ENCODE measurements at places on chromosomes 7 and 10.

DNA sequence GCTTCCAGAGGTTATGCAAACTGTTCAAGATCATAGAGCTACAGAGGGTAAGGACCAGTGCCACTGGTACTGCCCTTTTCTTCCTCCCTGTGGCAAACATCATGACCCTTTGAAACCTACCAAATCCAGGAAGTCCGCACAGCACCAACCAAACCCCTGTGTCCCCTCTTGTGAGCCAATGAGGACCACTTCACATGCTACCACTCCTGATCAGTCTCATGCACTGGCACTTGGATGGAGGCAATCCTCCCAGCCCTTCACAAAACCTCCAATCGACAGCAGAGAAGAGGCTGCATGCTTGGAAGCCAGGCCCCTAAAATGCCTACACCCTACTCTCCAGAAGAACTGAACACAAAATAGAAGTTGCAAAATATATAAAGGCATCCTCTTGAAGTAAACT lies 248.0 kb downstream of the TNS3 start:
- DNase-seq, result no peak

- no peak for DNase-seq
Measured at GRCh38 chr10:86374664-86375063, 8.1 kb upstream of the GRID1 start.

DNA sequence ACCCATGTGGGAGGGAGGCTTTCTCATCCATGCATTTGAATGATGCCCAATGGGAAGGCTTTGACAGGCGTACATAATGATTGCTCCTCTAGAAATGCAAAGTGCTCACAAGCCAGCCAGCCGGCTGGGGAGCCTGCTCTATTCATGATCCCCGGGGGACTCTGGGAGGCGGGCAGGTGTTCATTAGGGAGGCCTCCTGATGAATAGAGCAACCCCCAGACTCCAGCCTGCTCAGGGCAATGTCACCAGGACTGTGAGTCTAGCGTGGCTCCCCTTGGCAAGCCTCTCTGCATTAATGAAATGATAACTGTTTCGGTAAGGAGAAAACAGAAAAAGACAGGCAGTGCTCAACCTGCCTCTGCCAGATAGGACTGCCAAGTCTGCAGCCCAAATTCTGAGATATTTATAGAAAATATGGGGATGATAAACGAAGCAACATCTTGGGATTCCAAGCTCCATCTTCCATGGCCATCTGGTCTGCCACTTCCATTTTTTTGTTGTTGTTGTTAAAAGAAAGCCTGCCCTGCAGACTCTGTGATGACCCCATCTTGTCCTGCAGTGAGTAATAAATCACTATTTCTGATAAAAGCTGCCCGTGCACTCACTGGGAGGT lies 236.4 kb downstream of the PRPF18 start:
- no peak for DNase-seq

DNA sequence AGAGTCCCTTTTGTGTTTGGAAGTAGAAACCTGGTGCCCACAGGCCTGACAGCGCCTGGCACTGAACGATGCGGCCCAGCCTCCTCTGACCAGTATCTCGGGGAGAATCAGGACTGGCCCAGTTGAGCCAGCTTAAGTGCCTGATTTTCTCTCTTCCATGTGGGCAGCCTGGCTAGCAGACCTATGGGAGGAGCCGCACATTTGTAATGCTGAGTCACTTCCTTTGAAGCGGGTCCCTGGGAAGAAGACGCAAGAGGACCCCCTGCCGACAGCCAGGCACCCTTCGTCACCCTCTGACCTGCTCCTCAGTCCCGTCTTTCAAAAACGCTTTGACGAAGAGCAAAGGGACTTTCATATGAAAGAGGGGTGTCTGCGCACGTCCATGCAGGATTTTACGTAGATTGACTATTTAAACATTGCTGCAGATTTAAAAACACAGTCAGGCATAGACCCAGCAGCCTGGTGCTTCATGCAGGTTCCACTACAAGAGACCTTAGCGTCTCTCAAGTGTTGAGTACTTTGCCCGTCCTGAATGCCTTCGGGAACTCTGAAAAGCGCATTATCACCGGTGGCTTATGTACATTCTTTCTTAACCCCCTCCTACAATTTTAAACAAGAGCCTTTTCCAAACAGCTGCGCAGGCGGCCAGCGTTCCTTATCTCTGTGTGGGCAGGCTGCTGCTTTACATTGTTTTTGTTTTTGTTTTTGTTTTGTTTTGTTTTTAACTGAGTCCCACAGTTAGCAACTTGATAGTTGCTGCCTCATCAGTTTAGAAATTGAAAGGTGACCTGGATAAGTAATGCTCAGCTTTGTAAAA lies 36.5 kb upstream of the AP5Z1 start:
- no peak for DNase-seq

DNA sequence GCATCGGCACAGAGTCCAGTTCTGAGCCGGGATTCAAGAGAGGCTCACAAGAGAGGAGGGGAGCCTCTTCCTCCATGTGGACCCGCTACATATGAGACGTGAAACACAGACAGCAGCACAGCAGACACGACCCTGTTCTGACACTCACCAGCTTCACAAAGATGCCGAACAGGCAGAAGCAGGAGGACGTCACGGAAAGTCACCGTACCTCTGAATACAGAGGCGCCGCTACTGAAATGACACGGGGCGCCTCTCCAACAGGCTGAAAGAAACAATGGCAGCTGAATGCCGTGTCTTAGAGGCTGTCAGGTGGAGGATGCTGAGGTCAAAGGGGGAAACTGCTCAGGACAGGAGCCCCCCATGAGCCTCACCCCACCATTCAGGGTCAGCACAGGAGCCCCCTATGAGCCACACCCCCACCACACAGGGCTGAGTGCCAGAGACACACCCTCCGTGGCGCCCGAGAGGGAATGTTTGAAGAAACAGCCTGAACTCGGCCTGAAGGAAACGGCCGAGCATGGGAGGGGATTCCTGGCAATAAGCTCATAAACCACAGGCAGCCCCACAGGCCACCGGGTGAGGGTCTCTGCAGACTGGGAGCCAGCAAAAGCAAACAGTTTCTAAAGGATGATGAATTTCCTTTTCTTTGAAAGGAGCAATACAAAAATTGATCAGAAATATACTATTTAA lies 510.3 kb downstream of the PTPRN2 start:
- DNase-seq, result no peak

- DNase-seq, result no peak
Measured at GRCh38 chr10:44464503-44464902, 79.6 kb upstream of the CXCL12 start.

DNA sequence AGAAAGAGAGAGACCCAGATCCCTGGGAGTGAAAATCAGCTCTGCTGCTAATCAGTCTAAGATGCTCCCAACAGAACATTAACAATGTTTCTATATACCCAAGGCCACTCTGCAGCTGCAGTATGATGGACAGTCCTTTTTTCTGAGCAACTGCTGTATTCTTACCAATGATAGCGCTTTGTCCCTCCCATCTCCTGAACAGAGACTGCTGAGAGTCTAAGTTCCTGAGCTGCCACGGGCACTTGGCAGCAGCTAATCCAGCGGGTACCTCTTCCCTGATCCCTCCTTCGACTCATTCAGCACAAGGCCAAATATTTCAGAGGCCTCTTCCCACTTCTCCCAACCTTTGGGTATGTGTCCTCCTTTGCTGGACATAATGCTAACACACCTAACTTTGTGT lies 7.7 kb downstream of the CPVL start:
- no peak for DNase-seq

DNA sequence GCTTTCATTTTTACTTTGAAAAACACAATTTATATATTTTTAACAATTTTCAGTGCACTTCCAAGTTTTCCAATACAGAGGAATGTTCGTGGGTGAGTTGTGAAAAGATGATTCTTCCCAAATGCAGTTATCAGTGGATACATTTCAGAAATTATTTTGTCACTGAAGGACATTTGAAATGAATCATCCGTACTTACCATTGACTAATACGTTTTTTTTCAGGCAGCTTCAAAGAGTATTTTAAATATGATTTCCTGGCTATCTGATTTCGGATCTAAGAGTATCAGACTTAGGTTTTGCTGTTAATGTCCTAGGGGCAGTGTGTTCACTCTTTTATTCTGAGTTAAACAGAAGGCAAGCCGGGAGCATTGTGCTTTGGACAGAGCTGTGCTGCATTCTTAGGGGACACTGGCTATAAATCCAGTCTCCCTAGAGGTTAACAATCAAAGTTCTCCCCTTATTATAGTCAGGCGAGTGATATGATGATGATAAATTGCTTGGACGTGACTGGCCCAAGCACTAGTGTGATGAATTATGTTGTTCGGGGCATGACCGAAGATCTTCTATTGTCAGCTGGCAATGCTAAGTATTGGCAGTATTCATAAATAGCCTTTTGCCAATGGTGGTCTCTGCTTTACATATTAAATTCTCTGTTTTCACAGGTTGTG lies 4.5 kb downstream of the PTER start:
- no peak for DNase-seq

- no peak for DNase-seq
Measured at GRCh38 chr10:24444337-24444736, 235.4 kb downstream of the KIAA1217 start.

DNA sequence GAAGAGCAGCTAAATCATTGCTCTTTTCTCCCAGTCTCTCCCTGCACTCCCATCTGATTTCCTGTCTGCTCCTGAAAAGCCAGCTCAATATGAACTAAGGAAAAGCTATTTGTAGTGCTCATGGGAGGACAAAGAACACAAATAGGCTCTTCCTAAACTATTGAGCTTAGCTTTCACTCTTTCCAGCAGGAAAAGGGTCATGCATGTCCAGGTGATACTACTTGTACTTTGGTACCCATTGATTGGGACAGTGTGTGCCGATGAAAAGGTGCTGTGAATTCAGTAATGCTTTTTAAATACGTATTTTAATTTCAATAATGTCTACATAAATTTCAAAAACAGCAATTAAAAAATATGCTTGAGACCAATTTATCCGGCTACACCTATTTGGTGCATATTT lies 37.5 kb upstream of the ATXN7L1 start:
- no peak for DNase-seq

DNA sequence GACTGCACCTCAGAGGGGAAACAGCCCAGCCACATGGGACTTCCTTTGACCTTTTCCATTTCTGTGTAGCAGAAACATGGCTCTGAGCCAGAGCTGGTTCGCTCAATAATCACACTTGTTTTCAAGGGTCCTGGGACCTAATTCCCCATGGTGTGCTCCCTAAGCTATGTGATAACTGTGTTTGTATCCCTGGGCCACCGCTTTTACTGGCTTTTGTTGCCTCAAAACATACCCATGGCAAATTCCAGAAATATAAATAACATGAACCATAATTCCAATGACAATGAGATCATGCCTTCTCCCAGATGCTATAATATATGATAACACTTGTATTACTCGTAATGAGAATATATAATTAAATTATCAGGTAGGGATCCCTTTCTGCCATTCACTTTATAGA lies 196.4 kb downstream of the GFRA1 start:
- DNase-seq, result no peak

- no peak for DNase-seq
Measured at GRCh38 chr10:74910976-74911350, 84.6 kb downstream of the KAT6B start.

DNA sequence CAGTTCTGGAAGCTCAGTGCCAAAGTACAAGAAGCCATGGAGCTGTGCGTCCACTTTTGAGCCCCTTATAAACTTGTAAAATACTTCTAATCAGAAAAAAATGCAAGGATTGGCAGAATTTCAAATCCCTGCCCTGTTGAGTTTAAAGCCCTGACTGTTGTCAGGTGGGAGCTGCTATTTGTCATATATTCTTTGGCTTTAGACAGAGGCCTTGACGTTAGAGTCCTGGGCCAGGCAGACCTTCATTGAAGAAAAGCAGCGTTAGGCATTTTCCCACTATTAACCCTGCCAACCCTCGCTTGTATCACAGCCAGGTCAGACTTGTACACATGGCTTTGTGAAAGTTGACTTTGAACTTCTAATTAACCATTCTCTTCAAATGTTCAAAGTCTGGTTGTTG lies 155.4 kb downstream of the TWIST1 start:
- no peak for DNase-seq

DNA sequence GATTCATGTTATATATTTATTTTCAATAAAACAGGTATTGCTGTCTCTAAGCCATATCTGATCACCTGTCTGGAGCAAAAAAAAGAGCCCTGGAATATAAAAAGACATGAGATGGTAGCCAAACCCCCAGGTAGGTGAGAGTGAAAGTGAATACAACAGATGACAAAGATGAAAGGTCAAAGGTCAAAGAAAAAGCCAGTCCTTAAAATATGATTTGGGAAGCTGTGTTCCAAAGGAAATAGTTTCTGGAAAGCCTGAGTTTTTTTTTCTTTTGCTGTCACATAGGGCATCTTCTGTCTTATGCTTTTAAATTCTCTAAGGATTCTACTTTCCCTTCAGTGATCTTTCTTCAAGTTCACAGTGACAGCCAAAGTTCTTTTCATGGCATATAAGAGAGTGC lies 25.9 kb downstream of the ZNF107 start:
- DNase-seq, result no peak

DNA sequence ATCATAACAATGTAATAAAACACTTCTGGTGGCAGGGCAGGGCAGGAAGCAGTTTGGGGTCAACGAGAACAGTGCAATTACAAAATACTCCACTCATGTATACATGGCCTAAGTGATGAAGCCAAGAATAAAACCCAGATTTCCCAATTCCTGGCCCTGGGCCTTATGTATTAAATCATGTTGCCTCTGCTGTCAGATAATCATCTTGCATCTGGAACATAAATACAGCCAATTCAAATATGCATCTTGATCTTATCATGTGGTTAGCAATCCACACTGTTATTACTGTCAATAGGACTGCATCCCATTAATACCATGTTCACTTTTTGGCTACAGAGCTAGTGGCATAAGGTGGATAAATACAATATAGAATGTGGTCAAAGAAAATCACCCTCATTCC lies 186.5 kb upstream of the SLC25A13 start:
- no peak for DNase-seq

- no peak for DNase-seq
Measured at GRCh38 chr10:91975438-91975837, 51.9 kb downstream of the BTAF1 start.

DNA sequence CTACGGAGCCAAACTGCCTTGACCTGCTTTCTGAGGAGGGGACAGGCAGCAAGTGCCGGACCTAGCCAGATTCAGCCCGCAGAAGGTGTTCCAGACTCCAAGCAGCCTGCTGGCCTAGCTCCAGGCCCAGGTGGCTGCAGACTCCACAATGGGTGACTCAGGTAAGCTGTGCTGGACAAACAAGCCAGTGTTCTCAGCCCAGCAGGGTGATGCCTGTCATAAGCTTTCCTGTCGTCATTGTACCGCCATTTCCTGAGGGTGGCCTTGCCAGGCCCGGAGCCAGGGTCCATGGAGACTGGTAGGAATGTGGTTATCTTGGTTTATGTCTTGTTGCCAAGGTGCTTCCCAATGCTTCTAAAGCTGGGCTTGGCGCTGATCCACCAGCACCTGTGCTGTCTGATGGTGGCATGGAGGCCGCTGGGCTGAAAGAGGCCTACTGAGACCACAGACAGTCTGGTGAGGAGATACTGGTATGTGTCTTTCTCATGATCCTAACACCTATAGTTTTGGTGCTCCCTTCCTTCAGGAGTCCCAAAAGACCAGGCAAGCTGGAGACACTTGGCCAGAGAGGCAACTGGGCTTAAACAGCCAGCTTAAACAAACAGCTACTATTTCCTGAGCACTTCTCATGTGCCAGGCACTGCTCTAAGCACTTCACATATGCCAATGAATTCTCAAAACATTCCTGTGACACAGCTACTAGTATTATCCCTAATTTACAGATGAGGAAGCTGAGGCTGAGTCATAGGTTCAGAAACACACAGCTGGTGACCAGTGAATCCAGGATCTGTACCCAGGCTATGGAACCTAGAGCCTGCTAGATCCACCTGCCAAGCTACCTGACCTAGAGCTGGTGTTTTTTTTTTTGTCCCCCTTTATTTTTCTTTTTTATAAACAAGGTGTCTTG lies 42.0 kb downstream of the ZC3HC1 start:
- DNase-seq, result no peak

GRCh38 chr10:5490032-5490431 lies 9.3 kb downstream of the CALML5 start:
- DNase-seq, result no peak

Data from T-helper 22 cell (primary cell).